Thyroid gland (tissue), 4 donors: ENCODE measurements at places on chromosomes 12 and 14.
A peak's percentile ranks its signal among the peaks of the same experiment; 100 is the strongest.

GRCh38 chr12:70049596-70050360 lies 193.5 kb upstream of the CNOT2 start:
- DNase-seq = no peak

- no peak for DNase-seq
Measured at GRCh38 chr12:42278128-42278510, 40.1 kb upstream of the YAF2 start.

- DNase-seq = no peak
Measured at GRCh38 chr12:14214495-14214894, 151.0 kb upstream of the ATF7IP start.

GRCh38 chr14:35117112-35117511 lies 4.7 kb downstream of the PPP2R3C start:
- DNase-seq = no peak

- no peak for DNase-seq
Measured at GRCh38 chr12:131939007-131939406, 9.9 kb downstream of the PUS1 start.

DNA sequence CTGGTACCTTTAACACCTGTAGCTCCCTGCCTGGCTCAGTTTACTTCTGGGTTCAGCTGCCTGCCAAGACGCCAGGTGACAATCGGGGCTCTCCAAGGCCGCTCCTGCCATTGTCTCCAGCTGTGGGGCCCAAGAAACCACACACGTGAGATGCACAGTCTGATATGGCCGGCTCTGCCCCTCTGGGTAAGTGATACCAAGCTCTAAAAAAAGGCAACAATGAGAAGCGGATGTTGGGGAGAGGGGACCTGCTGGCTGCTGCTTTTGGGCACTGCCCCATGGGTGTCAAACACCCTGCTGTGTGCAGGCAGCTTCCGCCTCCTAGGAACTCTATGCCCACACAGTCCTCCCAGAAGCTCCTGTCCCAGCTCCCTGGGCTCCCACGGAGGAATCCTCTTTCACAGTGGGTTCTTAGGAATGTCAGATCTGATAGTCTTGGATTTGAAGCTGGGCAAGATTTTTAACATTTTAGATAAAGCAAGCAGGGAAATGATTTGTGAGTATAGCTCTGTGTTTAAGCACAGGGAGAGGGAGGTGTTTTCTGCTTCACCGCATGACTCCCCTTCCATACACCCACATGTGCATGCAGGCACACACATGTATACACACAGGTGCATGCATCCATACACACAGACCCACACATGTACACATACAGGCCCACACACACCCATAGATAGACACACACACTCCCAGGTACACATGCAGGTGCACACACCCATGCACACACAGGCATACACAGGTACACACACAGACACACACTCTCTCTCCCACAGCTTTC lies 1135.8 kb downstream of the BCL11B start:
- no peak for DNase-seq

- no peak for DNase-seq
Measured at GRCh38 chr12:111437816-111438454, 32.2 kb downstream of the SH2B3 start.

GRCh38 chr12:52832451-52832850 lies 1.7 kb downstream of the KRT79 start:
- DNase-seq = no peak

GRCh38 chr12:2431810-2432209 lies 363.0 kb upstream of the FKBP4 start:
- no peak for DNase-seq

GRCh38 chr12:76777765-76778216 lies 13.9 kb downstream of the ZDHHC17 start:
- DNase-seq = no peak

GRCh38 chr12:4069670-4070010 lies 196.4 kb upstream of the PARP11 start:
- no peak for DNase-seq

DNA sequence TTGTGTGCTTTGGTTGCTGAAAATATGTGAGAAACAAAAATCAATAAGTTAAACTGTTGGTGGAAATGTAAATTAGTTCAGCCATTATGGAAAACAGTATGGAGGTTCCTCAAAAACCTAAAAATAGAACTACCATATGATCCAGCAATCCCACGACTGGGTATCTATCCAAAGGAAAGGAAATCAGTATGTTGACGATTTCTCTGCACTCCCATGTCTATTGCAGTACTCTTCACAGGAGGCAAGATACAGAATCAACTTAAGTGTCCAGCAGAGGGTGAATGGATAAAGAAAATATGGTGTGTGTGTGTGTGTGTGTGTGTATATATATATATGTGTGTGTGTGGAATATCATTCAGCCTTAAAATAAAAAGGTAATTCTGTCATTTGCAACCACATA lies 159.5 kb downstream of the PTPRO start:
- no peak for DNase-seq

GRCh38 chr12:2609020-2609419 lies 185.8 kb upstream of the FKBP4 start:
- DNase-seq = no peak

GRCh38 chr14:56487090-56487667 lies 92.4 kb upstream of the TMEM260 start:
- no peak for DNase-seq

DNA sequence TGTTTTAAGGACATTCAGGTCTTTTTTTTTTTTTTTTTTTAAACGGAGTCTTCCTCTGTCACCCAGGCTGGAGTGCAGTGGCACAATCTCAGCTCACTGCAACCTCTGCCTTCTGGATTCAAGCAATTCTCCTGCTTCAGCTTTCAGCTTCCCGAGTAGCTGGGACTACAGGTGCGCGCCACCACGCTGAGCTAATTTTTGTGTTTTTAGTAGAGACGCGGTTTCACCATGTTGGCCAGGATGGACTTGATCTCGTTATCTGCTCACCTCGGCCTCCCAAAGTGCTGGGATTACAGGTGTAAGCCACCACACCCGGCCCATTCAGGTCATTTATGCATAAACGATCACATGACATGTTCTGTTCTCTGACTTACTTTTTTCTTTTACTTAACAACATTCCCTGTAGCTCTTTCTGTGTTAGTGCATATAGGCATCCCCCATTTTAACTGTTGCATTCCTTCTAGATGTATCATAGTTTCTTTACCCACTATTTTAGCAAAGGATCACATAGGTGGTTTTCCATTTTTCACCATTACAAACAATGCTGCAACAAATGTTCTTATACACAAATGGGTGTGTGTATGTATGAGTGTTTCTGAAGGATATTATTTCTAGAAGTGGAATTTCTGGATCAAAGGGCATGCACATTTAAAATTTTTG lies 74.2 kb downstream of the ARF6 start:
- DNase-seq = no peak

GRCh38 chr12:47904713-47905709 lies at the start of gene VDR:
TSS of gene VDR (minus strand) at chr12:47904994. CDS start at chr12:47879113, 25,881 bp downstream.
- DNase-seq = peak; percentile 85

GRCh38 chr14:56131004-56131864 lies 13.0 kb downstream of the PELI2 start:
- no peak for DNase-seq

DNA sequence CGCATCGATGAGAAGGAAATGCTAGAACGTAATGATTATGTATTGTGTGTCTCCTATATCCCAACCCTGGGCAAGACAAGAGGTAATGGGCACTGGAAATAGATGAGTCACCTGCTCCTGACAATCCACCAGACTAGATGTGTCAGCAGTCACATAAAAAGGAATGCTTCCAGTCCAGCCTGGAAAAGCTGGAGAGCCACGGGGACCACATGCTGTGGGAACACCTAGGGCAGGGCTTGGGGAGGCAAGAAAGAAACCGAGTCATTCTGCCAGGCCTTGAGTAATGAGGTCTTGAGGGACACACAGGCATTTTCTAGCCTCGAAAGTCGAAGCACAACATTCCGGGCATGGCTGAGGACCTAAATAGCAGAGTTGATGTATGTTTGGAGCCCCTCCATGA lies 716.7 kb upstream of the TMEM132C start:
- DNase-seq = no peak

- no peak for DNase-seq
Measured at GRCh38 chr12:131370791-131371347, 340.0 kb upstream of the SFSWAP start.

- peak; percentile 58 for DNase-seq
Measured at GRCh38 chr12:51269174-51270066, 795 bp downstream of the SMAGP start.

- DNase-seq = no peak
Measured at GRCh38 chr12:19553175-19553574, 113.9 kb downstream of the AEBP2 start.

- DNase-seq = no peak
Measured at GRCh38 chr12:20442322-20442721, 74.0 kb downstream of the PDE3A start.

DNA sequence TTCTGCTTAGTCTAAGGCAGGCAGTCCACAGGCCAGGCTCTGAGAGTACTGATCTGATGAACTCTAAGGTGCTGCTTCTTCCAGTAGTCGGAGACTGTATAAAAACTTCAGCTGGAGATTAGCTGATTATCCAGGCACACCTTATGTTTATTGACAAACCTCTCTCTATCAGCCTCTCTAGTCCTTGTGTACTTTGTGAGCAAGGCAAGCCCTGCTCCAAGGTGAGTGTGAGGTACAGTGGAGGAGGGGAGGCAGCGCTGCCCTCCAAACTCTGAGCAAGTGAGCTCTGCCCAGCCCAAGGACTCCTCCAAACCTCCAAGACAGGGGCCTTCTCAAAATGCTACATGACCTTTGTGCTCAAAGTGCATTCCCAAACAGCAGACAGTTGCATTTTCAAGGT lies 95.9 kb upstream of the CDKN3 start:
- DNase-seq = peak; percentile 72

DNA sequence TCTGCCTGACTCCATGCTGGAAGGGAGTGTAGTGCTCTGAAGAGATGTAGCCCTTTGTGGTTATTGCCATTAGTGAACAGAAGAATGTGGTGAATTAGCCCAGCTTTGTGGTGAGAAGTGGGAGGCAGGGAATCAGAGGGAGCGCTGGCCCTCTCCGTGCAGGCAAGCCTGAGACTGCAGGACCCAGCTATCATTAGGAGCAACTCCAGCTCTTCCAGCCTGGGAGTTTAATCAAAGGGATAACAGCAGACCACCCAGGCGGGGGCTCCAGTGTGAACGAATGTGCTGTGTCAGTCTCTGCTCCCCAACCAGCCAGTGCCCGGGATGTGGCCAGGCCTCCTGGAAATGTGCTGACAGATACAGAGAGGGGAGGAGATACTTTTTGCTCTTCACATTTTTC lies 142.7 kb downstream of the TTLL5 start:
- no peak for DNase-seq

DNA sequence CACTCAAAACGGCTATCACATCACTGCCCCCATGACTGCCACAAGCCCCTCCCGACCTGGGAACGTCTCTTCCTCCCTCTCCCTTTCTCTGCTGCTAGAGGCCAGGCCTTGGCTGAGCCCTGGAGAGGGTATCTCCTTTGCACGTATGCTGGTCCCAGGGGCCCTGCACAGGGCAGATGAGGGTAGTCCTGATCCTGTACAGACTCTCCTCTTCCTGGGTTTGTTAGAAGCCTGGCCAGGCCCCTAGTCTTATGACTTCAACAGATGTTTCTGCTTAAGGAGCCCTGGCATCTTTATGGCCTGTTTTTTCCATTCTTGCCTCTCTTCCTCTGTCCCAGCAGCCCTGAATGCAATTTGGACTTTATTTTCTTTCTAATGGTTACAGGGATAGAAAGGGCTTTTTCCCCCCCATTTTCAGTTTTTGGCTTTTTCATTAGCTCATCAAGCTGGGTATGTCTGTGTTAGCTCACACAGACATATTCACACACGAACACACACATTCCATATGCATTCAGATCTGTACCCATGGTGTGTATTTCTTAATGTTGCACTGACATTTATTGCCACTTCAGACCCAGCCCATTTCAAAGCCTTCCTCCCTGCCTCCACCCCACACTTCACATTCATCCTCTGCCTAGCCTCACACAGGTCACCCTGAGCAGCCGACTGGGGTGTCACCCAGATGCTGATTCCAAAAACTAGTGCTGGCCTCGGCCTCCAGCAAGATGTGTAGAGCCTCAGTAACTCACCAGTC lies 203.2 kb downstream of the ZFP36L1 start:
- no peak for DNase-seq

DNA sequence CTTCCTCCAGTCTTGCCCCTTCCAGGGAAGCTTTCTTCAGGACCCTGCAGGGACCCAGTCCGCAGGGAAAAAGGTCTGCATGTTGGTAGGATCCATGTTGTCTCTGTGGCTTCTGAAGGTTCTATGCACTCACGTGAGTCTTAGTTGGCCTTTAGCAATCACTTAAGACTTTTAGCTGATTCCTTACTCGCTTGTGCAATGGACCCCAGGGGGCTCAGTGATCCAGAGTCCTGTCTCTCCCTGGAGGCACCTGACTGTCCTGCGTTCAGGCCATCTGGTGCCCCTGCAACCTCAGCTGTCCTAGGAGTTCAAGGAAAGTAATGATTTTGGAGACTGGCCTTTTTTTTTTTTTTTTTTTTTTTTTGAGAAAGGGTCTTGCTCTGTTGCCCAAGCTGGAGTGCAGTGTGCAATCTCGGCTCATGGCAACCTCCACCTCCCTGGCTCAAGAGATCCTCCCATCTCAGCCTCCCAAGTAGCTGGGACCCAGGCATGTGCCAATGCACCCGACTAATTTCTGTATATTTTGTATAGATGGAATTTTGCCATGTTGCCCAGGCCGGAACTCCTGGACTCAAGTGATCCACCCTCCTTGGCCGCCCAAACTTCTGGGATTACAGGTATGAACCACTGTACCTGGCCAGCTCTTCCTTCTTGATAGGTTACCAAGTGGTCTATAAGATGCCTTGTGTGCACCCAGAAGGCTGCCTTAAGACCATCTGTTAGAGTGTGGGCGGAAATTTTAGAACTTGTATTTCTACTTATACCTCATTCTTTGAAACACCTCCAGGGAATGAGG lies 4.6 kb downstream of the IFI27L2 start:
- no peak for DNase-seq

DNA sequence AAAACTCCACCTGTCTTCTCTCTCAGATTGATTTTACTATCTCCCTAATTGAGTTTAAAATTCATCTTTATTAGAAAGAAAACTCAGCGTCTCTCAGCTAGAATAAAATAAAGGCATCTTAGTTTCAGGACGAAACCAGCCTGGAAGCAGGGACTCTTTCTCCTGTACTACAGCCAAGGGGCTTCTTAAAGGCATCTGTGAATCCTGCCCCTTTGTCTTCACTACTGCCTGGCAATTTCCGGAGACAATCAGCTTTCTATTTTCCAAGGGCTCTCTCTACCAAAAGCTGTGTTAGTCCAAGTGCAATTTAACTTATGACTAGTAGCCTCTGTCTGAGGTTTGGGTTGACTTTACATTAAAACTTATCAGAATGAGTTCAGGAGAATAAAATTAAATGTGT lies 623.3 kb upstream of the FOXG1 start:
- DNase-seq = no peak

- no peak for DNase-seq
Measured at GRCh38 chr12:47709671-47710070, 3.8 kb upstream of the RPAP3 start.

DNA sequence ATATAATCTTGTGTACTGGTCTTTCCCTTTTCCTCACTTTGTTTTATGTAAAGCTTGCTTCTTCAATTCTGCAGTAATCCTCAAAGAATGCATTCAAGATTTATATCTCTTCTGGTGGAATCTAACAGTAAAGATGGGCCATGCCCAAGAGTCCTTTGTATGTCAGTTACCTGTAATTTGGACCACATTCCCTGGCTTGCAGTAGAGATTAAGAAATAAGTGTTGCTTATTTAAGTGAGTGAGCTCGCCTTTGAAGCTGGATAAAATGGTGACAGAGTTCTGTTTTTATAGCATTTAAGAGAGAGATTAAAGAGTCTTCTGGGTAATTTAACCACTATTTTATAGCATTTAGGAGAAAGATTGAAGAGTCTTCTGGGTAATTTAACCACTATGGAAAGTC lies 262.1 kb upstream of the ATP2B1 start:
- DNase-seq = no peak

- DNase-seq = peak; percentile 66
Measured at GRCh38 chr14:77301103-77301502, 19.6 kb downstream of the POMT2 start.
